ENCODE measurements at places on chromosomes 12 and 14.

DNA sequence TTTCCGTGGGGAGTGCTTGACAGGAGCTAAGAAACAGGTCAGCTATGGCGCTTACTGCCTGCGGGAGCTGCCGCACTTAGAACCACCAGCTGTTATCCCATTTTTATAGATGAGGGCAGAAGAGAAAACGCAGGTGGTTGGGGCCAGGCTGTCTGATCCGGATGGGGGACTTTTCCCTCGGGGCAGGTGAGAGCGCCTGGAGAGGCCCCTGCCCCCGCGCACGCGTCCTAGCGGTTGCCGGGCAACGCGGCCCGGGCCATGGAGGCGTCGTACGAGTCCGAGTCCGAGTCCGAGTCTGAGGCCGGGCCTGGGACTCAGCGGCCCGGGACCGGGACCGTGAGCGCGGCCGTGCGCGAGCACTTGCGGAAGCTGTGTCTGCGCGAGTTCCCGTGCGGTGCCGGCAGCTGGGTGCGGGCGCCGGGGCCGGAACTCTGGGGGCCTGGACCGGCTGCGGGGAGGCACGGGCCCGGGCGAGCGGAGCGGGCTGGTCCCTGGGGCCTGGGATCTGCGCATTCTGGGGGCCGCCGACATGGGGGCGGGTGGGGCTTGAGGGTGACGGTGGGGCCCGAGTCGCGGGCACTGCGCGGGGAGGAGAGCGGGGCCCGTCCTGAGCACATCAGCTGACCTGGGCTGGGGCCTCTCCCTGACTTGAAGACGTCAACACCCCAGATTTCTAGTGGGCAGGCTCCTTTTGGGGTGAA lies at the start of gene LRRC43:
Gene LRRC43, plus strand, starts transcription at position 237 of the 701 bp plus-strand sequence. Its CDS starts 22 bp downstream, at position 259.
- DNase-seq, result no peak

DNA sequence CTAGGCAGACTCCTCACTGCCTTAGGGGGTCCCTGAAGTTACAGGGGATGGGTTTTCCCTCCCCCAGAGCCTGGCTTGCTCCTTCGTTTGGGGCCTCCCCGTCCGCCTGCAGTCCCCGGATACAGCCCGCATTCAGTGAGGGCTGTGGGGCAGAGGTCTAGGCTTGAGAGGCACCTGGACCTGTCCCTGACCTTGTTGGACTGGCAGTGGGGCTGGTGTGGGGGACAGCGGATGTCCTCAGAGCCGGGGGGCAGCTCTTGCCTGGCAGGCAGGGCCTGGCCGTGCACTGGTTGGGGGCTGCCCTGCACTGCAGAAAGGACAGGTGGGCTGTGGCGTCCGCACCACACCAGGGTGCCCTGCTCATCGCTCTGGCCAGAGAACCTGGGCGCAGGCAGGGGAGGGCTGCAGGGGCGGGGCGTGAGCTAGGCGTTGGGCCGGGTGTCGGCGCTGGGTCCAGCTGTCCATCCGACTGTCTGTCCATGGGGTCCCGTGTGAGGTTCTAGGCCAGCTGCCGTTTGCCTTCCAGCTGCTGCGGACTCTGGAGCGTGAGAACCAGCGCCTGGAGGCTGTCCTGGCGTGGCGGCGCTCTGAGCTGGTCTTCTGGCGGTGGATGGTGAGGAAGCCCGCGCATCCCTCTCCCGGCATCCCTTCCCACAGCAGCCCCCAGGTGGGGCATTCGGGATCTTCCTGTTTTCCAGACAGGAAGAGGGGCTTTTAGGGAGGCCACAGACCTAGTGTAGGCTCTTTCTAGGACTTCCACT lies 6.0 kb downstream of the TEDC1 start:
- no peak for DNase-seq

- no peak for DNase-seq
Observed at GRCh38 chr12:26696613-26697092, 136.3 kb downstream of the ITPR2 start.

GRCh38 chr12:40464121-40464520 lies 228.1 kb upstream of the CNTN1 start:
- DNase-seq, result no peak

DNA sequence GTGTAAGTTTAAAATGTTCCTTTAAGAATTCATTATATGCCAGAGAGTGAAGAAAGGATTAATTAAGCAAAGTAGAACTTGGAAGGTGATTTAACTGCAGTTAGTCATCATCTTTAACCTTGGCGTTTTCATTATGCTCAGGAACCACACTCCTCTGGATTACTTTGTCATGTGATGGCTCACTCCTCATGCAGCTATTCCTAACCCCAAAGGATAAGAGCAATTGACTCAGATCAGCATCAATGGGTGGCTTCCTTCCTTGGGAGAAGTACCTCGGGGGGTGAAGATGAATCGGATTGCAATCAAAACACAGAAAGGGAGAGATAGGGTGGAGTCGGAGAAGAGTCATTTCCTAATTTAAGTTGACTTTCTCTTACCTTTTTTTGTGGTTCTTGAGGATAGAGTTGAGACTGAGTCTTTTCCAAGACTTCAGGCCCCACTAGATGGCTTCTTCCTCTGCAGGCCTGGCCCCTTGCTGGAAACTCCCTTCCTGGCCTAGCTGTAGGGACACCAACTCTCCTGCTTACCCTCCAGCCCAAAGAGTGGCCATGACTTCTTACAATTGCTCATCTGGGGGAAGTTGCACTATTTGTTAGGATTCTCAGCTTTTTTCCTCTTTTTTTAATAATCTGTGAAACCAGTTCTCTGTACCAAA lies 238.6 kb upstream of the DDHD1 start:
- DNase-seq, result peak; percentile 99

- DNase-seq, result no peak
Observed at GRCh38 chr14:95520346-95520745, 3.9 kb upstream of the SYNE3 start.

- DNase-seq, result no peak
Observed at GRCh38 chr12:15697201-15697600, 92.0 kb downstream of the EPS8 start.

- peak; percentile 25 for DNase-seq
Observed at GRCh38 chr14:25537846-25538455, 488.0 kb upstream of the STXBP6 start.

DNA sequence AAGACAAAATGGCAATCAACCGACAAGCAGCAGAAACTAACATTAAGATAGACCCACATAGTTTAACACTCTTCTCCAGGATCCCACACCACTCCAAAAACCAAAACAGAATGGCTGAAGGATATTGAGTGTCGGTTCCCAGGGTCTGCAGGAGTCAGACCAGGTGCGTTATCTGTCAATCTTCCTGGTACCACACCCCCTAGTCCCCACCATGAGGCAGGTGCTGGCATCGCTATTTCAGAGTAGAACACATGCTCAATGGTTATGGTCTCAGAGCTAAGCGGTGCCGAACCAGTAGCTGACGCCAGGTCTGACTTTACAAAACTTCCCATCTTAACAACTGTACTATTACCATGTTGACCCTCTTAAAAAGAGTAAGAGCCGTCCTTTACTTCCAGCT lies 10.2 kb downstream of the STX2 start:
- DNase-seq, result no peak

GRCh38 chr12:131536337-131536736 lies 174.6 kb upstream of the SFSWAP start:
- DNase-seq, result no peak
